ENCODE measurements at places on chromosomes 4 and X. TPM values are rescaled to one million over a fixed set of nuclear protein-coding genes. Genes with fewer than 3 reads are reported as not detected.

DNA sequence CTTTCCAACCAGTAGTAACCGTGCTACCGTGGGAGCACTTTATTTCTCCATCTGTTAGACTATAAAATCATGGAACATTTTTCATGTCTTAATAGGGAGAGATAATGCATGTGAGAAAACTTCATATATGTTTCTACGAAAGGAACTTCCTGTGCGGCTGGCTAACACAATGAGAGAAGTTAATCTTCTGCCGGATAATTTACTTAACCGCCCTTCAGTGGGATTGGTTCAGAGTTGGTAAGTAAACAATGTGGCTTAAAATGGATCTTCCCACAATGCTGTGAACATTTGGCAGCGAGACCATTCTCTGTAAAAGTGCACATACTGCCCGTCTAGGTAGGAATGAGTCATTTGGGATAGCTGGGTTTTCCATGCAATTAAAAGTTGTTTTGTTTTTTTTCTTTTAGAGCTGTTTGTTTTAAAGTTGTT is 29.6 kb downstream of the PDK3 start:
- DNase-seq = no peak

DNA sequence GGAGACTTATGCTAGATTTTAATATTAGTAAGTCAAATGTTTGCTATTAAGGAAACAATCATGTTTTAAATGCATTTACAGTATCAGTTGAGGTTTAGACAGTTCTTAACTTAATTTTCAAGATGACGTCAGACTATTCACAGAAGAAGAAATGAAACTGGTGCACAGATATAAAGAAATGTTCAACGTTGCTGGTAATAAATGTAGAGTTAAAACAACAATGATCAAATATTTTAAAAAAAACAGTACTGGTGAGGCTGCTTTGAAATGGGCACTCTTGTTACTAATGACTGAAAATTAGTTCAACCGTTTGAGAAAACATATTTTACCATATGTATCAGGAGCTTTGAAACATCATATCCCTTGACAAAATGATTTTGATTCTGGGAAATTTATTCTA is 44.2 kb downstream of the ABHD18 start:
- no peak for DNase-seq

DNA sequence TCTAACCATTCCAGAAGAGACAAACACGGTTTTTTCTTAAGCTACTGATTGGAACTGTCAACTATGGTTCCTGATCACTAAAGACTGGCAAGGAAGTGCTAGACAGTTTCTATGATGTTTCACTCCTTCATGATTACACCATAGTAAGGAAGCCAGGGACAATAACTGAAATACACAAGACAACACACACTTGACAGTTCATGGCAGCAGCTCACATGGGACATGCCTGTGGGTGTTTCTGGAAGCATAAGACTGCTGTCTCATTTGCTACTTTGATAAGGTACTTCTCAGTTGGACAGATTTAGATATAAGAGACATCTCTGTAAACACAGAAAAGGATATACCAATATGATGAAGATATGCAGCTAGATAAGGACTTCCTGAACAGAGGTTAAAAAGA is 8.3 kb upstream of the IRAK1 start:
- no peak for DNase-seq

DNA sequence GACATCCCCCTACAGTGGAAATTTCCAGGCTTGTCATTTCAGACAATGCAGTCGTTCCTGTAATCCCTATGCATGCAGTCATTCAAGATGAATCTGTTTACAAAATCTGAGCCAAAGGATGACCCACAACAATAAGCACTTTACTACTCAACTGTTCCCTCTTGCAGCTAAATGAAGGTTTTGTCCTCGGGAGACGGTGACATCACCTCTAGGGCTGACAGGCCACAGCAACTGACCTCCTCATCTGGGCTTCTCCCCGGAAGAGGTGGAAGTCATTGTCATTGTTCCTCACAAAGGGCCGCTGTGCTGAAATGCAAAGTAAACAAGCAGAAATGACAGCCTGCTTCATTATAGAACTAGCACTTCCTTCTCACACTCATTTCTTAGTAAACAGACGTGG is 29.2 kb downstream of the CLRN2 start:
- no peak for DNase-seq

- DNase-seq = no peak
Observed at GRCh38 chr4:115275615-115276014, 162.2 kb upstream of the NDST4 start.

DNA sequence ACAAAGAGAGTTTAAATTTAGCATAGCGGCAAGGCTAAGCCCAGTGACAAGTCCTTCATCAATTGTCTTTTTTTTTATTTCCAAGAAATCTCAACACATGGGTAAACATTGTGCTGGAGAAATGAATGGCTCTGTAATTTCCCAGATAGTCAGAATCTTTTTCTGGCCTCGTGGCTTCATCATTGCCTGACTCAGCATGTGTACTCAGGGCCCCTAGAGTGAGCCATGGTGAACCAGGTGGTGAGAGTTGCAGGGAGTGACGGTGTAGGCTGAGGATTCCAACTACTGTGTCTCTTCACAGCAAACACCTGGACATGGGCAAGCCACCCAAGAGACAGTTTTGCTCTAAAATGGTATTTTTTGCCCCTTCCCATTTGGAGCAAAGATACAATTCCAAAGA is 43.1 kb upstream of the UCP1 start:
- DNase-seq = no peak

GRCh38 chr4:22897520-22898108 is 204.9 kb downstream of the GBA3 start:
- no peak for DNase-seq

- DNase-seq = no peak
Observed at GRCh38 chr4:100657187-100657586, 139.4 kb upstream of the EMCN start.

GRCh38 chr4:1381944-1382541 is 24.2 kb downstream of the NKX1-1 start:
- no peak for DNase-seq

DNA sequence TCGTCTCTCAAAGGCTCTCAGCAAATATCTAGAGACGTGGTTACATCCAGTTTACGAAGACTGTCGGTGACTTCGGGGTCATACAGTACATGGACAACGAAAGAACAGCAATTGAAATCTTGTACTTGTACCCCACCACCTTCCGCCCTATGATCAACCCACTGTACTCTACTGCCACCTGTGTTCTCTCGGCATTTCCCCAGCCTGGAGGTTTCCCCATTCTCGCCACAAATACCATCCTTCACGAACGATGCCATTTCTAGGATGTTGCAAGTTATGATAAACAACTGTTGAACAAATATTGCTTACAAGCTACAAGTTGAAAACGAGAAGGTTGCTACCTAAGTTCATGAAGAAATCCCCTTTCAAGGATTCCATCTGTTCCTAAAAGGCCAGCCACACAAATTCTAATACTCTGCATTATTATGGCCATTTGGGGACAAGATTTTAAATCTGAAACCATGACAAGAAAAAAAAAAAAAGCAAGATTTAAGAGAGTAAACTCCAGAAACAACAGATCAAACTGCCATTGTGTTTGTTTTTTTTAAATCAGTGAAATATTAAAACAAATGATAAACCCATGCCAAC is 1.6 kb downstream of the APBB2 start:
- DNase-seq = no peak

DNA sequence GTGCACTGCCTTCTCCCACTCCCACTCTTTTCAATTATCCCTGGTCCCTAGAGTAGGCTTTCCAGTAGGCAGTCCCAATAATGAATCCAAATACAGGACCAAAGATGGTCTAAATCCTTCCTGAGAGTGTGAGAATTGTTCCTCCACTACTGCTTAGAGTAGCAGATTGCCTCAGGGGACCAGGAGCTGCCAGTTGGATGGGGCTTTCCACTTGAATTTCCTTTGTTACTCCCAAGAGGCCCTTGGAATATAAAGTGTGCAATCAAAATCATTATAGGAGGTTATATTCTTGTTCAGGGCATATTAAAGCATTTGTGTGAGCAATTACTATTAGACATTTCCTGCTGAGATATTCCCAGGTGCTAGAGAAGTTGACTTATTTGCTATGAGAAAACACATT is 156.6 kb upstream of the TLL1 start:
- DNase-seq = no peak

- no peak for DNase-seq
Observed at GRCh38 chrX:46864606-46865005, 27.8 kb downstream of the RP2 start.

- no peak for DNase-seq
Observed at GRCh38 chr4:86306816-86307215, 53.0 kb downstream of the MAPK10 start.

DNA sequence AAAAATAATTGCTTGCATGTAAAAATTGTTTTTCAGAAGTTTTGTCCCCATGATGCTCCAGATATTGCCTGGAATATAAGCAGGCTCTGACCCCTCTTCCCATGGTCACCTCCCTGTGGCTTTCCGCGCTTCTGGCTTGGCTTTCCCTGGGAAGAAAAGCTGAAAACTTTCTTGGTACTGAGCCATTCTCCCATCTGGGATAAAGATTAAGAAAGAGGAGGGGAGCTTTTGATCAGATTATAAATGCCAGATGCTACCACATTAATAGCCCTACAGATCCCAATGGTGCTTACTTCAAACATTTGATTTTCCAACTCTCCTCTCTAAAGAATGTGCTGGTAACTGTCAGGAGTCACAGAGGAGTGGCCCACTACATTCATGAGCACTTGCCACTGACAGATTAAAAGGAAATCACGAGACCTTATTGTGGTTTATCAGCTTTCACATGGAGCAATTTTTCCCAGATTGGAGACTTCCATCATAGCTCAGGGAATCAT is 54.4 kb upstream of the GAB1 start:
- no peak for DNase-seq

DNA sequence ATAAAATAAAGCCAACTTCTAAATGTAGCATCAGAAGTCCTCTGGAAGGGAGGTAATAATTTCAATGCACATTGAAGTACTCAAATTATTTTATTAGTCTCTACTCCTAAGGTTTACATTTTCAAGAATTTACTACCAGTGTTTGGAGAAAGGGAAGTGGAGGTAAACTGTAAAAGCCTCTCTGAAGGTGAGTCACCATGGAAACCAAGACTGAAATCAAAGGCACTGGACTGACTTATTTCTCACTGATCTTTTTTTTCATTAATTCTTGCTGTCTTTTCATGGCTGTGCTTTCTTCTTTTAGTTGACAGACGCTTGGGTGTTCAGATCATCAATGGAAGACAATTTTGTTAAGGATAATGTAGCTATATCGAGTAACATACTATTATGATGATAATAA is 9.7 kb downstream of the SLC39A8 start:
- DNase-seq = no peak

DNA sequence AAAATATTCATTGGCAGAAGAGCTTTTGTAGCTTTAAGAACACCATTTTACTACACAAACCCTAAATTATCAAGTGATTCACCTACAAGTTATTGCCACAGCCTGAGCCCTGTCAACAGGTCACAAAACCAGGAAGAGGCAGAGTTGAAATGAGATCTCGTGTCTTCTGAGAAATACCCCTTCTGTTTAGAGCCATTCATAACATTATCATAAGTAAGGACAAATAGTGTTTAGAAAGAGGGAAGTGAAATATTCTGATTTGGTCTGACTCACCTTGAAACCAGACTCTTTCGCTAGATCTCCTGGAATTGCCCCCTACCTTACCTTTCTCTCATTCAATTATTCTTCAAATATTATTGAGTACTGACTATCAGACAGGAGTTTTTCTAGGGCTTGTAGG is 5.9 kb downstream of the ETDB start:
- DNase-seq = no peak

The CXCL8 gene
- not detected for total RNA-seq

The SPANXA2 gene
- total RNA-seq = not detected

Data from activated naive CD4-positive, alpha-beta T cell treated with anti-CD3 and anti-CD28 coated beads, Interleukin-2, amount 50 U/mL, for 72 hours (primary cell).